Heart right ventricle (tissue), 16 donors: ENCODE measurements at places on chromosomes 12 and 14. TPM values are rescaled to one million over a fixed set of nuclear protein-coding genes. Genes with fewer than 3 reads are reported as not detected.

The SDR9C7 gene
- 0.29 TPM for polyA plus RNA-seq

The PROX2 gene
- not detected for polyA plus RNA-seq

GRCh38 chr12:30197392-30198057 lies 413.8 kb upstream of the TMTC1 start:
- no peak for DNase-seq

The BICD1 gene
- polyA plus RNA-seq: 4.2 TPM

GRCh38 chr12:126960709-126961108 lies 1306.3 kb upstream of the TMEM132C start:
- no peak for DNase-seq

GRCh38 chr12:16756833-16757555 lies 151.0 kb upstream of the LMO3 start:
- no peak for DNase-seq

GRCh38 chr14:102545461-102546265 lies 36.1 kb upstream of the ANKRD9 start:
- DNase-seq: no peak

The KRT85 gene
- polyA plus RNA-seq: not detected

The MMP17 gene
- 3.7 TPM for polyA plus RNA-seq
